ENCODE measurements at places on chromosomes 12 and 14.
A peak's percentile ranks its signal among the peaks of the same experiment; 100 is the strongest.

- no peak for DNase-seq
Measured at GRCh38 chr12:21940549-21941505, at the start of gene ABCC9. ABCC9 (minus strand) TSS chr12:21941426; CDS start chr12:21936674, 4,752 bp downstream.

GRCh38 chr14:22466491-22466890, 122.5 kb downstream of the DAD1 start:
- DNase-seq = no peak

DNA sequence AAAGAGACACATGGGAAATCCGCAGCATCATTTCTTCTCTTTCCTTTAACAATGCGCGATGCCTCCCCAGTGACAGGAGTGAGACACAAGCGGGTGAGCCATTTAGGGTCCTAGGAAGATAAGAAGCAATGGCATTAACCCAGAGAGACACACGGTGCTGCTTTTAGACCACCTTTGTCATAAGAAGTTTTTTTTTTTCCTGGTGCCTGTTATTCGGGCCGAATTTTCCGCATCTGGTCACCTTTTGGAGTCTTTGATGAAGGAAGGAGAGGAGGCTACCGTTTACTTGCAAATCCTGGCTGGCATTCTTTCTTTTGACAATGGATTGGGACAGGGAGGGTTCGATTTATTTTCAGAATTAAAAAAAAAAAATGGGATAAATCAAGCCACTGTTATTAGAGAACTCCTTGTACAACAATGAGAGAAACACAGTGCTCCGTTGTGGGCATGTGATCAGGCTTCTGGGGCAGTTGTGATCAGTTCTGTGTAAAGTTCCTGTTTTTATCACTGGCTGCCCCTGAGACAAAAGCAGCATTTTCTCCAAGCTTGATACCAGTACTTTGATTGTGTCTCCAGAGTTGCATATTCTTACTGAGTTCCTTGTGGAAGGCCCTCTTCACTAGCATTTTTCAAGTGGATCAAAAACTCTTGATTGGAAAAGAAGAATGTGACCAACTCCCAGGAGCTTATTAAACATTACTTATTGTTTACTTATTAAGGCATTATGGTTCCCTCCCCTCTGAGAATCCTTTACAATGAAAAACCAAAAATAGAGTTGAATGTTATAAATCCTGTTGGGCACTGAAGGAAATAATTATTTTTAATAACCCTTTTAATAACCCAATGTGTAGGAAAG, 1.1 kb downstream of the DIP2B start:
- peak; percentile 53 for DNase-seq

DNA sequence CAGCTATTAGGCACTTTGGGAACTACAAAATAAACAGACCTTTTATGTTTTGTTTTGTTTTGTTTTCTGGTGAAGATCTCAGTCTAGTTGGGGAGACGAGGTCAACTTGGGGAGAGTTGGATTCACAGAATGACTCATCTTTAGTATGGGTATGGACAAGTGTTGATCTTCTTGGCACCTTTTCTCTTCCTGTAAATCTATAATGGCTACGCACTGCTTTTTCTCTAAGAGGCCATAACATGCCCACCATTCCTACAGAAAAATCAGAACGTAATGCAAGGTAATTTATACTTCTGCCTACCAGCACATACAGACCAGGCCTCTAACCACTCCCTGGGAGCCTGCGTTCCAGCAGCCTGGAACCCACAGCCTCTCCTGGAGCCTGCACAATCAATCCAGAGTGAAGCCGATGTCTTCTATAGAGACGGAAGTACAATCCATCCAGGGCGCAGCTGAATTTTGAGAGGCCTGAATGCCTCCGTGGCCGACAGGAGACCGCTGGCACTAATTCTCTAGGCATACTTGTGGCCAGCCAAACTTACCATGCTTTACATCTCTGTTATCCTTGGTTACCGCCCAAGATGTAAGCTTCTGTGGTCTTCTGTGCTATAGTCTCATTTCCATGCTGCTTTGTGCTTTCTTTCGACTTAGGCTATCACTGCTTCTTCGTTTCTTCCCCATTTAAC, 717 bp downstream of the PPHLN1 start:
- peak; percentile 36 for DNase-seq

- no peak for DNase-seq
Measured at GRCh38 chr12:93376436-93377251, 1.1 kb upstream of the NUDT4 start.

- DNase-seq = no peak
Measured at GRCh38 chr12:108911915-108912314, 32.0 kb downstream of the DAO start.

GRCh38 chr12:49219417-49220026, 30.6 kb upstream of the TUBA1A start:
- DNase-seq = no peak

DNA sequence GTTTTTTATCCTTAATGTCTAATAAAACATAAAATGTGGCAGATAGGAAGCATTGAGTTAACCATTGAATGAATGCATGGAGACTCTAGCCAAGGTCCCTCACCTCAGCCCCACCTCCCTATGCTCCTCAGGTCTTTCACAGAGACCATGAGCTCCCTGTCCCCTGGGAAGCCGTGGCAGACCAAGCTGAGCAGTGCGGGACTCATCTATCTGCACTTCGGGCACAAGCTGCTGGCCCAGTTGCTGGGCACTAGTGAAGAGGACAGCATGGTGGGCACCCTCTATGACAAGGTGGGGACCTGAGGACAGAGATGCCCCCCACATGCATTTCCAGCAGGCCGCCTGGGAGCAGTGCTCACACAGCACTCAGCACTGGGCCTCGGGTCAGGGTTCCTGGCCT, 3.4 kb downstream of the MYG1 start:
- DNase-seq = no peak

DNA sequence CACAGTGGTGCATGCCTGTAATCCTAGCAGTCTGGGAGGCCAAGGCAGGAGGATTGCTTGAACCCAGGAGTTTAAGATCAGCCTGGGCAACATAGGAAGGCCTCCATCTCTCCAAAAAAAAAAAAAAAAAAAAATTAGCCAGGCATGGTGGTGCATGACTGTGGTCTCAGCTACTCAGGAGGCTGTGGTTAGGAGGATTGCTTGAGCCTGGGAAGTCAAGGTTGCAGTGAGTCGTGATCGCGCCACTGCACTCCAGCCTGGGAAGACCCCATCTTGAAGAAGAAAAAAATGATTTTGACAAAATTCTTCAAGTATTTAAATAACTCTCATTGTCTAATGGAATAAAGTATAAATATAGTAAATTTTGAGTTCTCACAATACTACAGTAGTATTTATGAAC, 219.2 kb upstream of the SSTR1 start:
- DNase-seq = no peak

GRCh38 chr12:73274976-73275375, 1002.8 kb downstream of the TRHDE start:
- DNase-seq = no peak

GRCh38 chr14:65840786-65841185, 428.3 kb downstream of the FUT8 start:
- DNase-seq = peak; percentile 61

DNA sequence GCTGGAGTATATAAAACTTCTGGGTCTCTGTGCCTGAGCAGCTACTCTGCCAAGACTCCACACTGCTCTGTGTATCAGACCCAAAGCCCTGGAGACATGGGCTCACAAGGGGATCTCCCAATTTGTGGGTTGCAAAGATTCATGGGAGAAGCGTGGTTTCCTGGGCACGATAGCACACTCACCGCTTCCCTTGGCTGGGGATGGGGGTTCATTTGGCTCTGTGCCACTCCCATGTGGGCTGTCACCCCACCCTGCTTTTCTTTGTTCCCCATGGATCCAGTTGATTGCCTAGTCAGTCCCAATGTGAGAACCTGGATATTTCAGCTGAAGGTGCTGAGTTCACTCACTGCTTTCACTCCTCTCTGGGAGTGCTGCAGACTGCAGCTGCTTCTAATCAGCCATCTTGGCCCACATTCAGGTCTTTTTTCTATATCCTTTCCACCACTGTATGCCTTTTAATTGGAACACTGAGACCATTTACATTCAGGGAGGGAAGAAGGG, 40.0 kb upstream of the PCNX4 start:
- DNase-seq = no peak

DNA sequence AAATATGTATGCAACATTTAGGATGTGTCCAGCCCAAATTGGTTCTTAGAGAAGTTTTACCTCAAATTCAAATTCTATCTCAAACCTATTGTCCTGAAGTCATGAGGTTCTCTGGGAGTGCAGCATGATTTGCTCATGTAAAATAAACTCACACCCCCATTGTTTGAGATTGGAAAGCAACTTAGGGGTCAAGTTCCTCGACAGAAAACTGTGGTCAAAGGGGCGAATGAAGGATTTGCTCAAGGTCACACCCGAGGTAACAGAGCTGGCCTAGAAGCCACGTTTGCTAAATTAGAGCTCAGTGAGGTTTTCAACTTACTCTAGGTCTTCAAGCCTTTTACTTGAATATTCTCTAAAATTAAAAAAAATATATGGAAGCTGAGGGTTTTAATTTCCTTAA, 197.7 kb upstream of the GZMB start:
- no peak for DNase-seq

DNA sequence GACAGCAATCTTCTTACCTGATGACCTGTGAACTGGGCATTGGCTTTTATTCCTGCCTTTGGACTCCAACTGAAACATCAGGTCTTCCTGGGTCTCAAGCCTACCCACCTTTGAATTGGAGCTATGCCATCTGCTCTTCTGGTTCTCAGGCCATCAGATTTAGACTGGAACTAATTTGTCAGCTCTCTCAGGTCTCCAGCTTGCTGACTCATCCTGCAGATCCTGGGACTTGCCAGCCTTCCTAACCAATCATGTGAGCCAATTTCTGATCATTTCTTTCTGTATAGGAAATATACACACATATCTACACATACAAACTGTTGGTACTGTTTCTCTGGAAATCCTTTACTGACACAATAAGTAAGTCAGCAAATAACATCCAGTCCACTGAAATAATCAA, 65.3 kb upstream of the TSPAN8 start:
- DNase-seq = no peak
